NCI-H2029 treated with DMSO at 0.1 percent for 48 hours (cell line): ENCODE measurements at places on chromosomes 5 and 9.
A peak's percentile ranks its signal among the peaks of the same experiment; 100 is the strongest.

- no peak for DNase-seq
These were observed 50.7 kb upstream of the RIC1 start for GRCh38 chr9:5578018-5578697.

DNA sequence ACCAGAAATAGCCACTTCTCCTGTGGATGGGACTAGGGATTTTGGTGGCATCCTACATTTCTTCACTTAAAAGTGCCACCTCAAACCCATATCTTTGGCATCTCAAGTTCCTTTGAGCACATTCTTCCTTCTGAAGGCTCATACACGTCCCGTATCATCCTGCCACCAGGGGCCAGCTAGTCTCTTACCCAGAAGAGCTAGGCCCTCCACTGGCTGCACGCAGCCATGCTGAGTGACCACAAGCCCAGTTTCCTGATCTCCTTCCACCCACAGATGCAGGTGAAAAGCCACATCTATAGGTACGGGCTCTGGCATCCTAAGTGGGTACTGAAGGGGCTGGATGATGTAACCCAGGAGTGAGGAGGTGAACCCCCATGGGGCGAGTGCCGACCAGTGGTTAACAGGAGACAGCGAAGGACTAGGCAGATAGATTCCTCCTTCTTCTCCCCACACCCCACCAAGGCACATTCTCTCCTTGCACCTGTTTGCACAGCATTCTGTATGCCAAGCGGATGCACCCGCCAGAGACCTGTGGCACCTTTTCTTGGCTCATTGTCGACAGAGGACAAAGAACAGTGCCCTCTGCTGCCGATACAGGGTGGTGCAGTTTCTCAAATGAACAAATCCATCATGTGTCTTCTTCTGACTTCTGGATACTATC is 14.4 kb upstream of the SCGB3A1 start:
- peak; percentile 50 for DNase-seq

GRCh38 chr9:77215874-77216273 is 38.5 kb downstream of the VPS13A start:
- DNase-seq, result no peak

DNA sequence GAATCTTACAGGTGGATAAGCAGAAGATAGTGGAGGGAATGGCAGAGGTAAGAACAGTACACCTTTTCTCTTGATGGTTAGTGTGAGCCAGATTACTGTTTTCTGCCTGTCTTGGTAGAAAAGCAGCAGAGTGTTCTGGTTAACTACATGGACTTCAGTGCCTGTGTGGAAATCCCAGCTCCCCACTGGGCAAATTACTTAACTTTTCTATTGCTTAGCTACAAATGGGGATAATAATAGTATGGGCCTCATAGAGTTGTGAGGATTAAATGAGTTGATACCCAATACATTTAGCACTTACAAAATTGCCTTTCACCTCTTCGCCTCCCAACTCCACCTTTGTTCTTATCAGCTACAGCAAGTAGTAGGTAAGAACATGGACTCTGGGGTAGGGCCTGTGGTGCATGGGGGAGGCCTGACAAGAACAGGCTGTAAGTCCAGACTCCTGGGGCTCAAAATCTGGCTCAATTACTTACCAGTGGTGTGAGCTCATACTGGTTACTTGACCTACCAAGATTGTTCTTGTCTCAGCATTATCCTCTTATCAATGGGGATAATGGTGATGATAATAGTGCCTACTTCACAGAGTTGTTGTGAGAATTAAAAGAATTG is 125.1 kb downstream of the LIFR start:
- no peak for DNase-seq

DNA sequence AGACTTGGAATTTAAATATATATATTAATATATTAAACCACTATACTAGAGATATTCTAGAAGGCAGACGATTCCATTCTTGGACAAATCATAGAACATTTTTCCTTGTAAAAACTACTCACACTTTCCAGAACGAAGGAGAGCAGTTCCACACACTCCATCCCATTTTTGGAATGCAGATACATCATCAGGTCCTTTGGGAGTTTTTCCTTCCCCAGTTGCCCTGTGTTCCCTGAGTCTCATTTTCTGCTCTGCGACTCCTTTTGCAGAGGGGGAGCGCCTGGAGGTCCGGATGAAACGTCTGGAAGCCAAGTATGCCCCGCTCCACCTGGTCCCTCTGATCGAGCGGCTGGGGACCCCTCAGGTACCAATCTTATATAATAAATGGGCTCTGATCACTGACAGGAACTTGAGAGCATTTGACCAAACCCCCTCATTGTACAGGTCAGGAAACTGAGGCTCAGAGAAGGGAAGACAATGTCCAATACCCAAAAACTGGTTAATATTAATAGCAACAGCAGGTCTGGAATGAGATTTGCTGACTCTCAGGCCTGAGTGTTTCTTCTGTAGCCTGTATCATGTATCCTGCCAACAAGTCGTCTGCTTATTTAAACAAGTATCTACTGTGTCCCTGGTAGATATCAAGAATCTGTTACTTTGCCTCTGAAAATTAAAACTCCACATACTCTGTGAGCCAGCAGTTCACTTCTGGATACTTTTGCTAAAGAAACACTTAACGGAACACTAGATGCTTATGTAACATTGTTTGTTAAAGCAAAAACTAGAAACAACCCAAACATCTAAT is 76.8 kb upstream of the NIPAL4 start:
- no peak for DNase-seq

DNA sequence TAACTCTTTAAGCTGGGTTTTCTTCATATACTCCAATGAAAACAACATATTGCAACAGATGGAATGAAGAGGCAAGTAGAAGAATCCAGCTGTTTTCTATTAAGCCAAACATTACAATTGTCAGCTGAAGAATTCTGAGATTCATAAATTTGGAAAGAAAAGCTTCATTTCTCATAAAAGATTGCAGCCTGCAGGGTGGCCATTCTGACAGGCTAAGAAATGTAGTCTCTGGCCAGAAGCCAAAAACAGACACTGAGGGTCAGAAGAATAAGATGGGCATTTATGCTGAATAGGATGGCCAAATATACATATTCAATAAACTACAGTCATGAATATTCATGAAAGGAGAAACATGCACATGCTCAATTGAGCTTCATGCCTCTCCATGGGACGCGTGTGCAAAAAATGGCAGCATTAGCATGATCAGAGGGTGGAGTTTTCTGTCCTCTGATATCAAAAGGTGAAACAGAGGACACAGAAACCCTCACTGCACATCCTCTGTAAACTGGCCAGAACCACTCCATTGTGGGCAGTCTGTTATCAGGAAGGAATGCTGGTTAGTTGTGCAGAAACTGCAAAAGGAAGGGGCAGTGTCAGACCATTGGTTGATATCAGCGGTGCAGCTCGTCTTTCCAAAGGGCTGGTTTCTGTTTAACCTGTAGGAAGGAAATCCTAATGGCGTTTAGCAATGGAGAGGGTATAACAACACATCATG is 50.2 kb downstream of the FXN start:
- DNase-seq, result peak; percentile 46
